ENCODE measurements at places on chromosomes 6 and 20. TPM values are rescaled to one million over a fixed set of nuclear protein-coding genes. Genes with fewer than 3 reads are reported as not detected.

Gene DAAM2
- total RNA-seq: 19.1 TPM

Gene KCNK5
- total RNA-seq: 0.47 TPM

Gene STX7
- total RNA-seq: 48.4 TPM

Gene SLC35D3
- total RNA-seq: 0.08 TPM

Gene NRSN1
- total RNA-seq: not detected

Gene DDO
- 37.6 TPM for total RNA-seq

Gene SEL1L2
- 1.4 TPM for total RNA-seq

Gene TNFAIP3
- total RNA-seq: 7.0 TPM

Gene PSORS1C1
- 4.7 TPM for total RNA-seq

Gene GABRR1
- total RNA-seq: not detected

Gene LRP11
- total RNA-seq: 18.2 TPM

Gene PROKR2
- not detected for total RNA-seq

Gene CCN6
- total RNA-seq: not detected

Gene SAPCD1
- not detected for total RNA-seq

Gene APOM
- 2.4 TPM for total RNA-seq

Gene TMEM244
- total RNA-seq: not detected

Gene BEND6
- total RNA-seq: 0.38 TPM

Gene NDUFAF4
- 97.1 TPM for total RNA-seq

Gene CDSN
- total RNA-seq: not detected

Gene TTK
- total RNA-seq: 0.25 TPM

Measured in left ventricle myocardium inferior (tissue), 1 donor.